Activated effector memory CD4-positive, alpha-beta T cell treated with Interleukin-2 at 50 U/mL for 16 hours (primary cell): ENCODE measurements at places on chromosomes 7 and 10.
A peak's percentile ranks its signal among the peaks of the same experiment; 100 is the strongest.

GRCh38 chr10:68826764-68827591 is at the start of gene STOX1:
Gene STOX1, plus strand, starts transcription at chr10:68827531. Its CDS starts 93 bp downstream, at chr10:68827624.
- peak; percentile 31 for DNase-seq

DNA sequence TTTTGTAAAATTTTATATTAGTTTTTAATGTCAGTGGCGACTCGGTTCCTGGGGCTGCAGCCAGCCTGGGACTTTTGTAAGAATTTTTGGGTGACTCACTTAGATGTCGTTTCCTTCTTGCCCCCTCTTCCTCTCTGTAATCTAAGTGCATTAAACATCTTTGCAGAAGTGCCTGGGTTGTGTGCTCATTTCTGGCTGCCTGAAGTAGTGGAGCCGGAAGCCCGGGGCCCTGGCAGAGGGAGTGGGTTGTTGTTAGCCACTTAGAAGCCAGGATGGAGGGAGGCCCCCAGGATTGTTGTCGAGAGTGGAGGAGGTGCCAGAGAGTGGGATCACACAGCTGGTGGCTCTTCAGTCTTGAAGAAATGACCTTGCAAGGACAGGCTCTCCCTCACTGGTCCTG is 11.0 kb upstream of the TRIM8 start:
- no peak for DNase-seq

DNA sequence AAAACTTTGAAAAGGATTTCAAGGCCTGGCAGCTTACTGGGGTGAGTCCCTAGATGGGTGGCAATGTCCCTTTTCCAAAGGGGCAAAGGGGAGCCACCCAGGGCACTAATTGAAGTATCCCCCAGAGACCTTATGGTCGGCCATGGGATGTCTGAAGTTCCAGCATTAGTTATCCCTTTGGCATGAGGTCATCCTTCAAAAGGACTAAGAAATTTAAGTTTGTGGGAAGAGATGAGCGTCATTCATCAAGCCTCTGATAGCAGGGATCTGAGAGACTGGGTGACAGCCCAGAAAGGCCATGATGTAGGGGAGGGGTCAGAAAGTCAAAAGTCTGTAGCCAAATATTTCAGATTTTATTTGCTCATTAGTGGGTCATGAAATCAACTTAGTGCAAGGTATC is 195.3 kb downstream of the ZNF438 start:
- no peak for DNase-seq

DNA sequence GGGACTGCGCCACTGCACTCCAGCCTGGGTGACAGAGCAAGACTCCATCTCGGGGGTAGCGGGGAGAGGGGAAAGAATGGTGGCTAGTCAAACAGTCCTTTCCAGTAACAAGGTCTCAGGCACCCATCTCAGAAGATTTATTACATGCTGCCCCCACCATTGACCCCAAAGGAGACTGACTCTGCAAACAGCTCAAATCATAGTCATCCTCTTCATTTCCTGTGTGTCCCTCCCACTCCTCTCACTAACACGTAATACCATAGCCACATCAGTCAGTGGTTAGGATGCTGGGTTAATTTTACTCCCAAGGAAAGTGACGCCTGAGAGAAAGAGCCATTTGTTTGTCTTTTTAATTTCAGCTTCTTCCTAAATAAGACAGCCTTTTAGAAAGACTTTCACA is 56.6 kb upstream of the BET1 start:
- no peak for DNase-seq

DNA sequence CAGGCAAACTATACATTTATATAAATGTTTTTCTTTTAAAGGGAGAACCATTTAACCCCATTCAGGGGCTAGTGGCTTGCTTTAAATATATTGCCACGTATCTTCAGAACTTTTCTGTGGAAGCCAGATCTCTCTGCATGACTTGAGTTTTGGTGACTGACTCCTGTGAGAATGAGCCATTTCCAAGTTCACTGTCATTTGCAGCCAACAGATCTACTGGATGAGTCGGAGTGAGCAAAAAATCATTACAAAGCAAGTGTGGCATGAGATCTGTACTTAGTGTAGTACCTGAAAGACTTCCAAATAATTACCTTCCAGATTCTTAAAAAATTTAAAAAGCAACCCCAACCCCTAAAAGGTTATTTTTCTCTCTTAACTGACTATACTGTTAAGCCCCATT is 45.6 kb downstream of the PDSS1 start:
- no peak for DNase-seq

- no peak for DNase-seq
These were observed 17.0 kb downstream of the TRA2A start for GRCh38 chr7:23514755-23515154.

DNA sequence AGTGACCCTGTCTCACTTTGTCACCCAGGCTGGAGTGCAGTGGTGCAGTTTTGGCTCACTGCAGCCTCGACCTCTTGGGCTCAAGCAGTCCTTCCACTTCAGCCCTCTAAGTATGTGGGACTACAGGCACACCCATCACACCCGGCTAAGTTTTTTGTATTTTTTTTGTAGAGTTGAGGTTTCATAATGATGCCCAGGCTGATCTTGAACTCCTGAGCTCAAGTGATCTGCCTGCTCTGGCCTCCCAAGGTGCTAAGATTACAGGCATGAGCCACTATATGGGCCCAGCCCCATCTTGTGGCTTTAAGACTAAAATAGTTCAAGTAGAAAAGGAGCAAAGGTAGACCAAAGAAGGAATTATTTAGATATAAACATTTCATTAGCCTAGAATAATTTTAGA is 65.5 kb downstream of the MLLT10 start:
- DNase-seq, result no peak
